ENCODE measurements at places on chromosomes 7 and 10. TPM values are rescaled to one million over a fixed set of nuclear protein-coding genes. Genes with fewer than 3 reads are reported as not detected.

DNA sequence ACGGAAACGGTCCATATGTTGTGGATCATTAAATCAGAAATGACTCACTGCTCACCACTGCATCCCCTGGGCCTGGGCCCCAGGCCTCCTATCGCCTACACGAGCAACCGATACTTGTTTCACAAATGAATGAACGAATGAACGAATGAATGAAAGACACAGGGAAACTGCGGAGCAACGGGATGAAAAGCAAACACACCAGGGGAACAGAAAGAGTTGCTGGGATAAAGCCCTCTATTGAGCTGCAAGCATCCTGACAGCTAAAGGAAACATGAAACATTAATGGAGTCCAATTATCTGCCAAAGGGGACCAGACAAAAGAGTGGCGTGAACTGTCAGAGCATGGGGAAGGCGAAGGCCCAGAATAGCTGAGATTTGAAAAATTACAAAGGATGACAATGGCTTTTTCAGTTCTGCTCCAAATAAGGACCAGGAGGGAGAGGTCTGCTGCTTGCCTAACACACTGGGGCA lies 92.1 kb downstream of the GRB10 start:
- DNase-seq, result no peak

GRCh38 chr10:44427037-44427436 lies 42.1 kb upstream of the CXCL12 start:
- no peak for DNase-seq

- DNase-seq, result no peak
Observed at GRCh38 chr10:8043569-8044306, 10.8 kb upstream of the GATA3 start.

DNA sequence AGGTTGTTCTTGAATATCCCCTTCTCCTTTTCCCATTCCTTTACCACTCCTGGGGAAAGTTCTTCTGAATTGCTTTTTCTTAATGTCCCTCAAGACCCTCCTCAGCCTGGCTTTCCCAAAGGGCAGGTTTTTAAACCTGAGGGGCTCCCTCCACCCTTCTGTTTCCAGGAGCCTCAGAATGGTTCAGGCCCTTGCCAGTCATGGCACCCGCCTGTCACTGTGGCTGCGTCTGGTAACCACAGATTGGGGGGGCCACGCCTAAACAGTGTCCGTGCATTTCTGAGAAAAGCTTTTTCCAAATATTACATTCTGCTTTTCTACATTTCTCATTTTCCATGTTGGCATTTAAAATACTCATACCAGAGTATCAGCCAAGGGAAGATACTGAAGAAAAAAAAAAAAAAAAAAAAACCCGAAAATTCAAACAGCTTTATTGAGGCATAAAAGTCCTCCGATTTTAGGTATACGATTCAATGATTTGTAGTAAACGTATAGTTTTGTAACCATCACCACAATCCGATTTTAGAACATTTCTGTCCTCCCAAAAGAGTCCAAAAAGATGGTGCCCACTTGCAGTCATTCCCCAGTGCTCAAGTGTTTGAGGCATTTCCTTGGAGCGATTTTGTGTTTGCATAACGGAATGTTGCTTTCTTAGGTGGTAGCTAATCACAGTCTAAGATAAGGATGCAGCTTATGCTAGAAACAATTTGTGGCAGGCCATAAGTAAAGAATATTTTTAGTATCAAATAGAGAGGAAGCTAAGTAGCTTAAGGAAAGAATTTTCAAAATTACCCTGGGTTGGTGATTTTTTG lies 22.1 kb downstream of the HKDC1 start:
- no peak for DNase-seq

DNA sequence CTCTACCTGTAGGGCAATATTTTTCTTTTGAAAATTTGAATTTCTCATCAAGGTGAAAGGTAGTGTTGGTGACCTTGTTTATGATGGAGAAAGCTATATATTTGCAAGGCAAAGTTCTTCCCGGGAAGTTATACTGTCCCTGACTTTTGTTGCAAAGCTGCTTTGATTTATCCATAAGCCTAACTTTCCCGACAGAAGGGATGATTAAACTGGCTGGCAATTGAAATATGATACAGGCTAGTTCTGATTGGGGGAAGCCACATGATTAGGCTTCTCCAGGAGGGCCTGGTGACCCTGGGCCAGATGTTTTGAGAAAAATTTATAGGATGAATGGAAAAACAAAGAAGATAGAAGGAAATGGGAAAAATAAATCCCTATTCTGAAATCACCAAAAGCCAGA lies 215.5 kb downstream of the ACTR3B start:
- DNase-seq, result no peak

- no peak for DNase-seq
Observed at GRCh38 chr10:6385665-6386064, 182.9 kb downstream of the PFKFB3 start.

UPK3B gene
- total RNA-seq, result not detected

ADAM8 gene
- 0.93 TPM for total RNA-seq

C10orf95 gene
- not detected for total RNA-seq

Measured in HepG2 (cell line).